ENCODE measurements at places on chromosomes 12 and 14.
A peak's percentile ranks its signal among the peaks of the same experiment; 100 is the strongest.

DNA sequence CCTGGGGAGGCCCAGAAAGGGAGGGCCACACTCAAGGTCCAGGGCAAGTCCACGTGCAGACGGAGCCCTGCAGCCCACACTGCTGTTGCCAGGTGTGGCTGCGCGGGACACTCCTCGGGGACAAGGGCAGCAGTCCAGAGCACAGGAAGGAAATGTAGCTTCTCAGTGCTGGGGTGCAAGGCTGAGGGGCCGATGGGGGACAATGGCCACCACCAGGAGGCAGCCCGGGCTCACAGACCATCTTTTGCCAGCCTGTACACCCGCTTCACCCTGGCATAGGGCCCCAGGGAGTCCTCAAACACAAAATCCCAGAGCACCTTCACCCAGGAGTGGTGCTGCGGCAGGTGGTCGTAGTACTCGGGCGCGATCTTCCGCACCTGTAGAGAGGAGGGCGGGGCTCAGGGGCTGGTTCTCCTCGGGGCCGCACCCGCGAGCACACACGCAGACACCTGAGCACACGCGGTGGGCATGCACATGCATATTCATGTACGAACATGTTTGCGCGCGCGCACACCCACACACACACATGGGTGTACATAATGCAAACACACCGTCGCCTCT is 12.8 kb downstream of the DEGS2 start:
- no peak for DNase-seq

DNA sequence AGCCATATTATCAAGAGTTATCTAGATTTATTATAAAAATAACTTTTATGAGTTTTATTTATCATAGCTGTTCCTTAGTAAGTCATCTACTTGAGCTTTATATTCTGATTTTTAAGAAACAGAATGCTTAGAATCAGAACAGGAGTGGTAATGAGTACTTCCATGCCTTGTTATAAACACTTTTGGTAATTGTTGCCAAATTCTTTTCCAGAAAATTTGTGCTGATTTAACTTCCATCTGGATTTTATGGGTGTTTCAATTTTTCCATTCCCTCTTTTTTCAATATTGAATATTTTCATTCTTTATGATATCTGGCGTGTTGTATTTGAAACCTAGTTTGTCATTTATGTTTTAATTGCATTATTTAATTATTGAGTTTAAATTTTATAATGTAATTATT is 131.2 kb downstream of the MSRB3 start:
- DNase-seq, result no peak

- no peak for DNase-seq
Observed at GRCh38 chr12:63313139-63313538, 162.1 kb upstream of the AVPR1A start.

DNA sequence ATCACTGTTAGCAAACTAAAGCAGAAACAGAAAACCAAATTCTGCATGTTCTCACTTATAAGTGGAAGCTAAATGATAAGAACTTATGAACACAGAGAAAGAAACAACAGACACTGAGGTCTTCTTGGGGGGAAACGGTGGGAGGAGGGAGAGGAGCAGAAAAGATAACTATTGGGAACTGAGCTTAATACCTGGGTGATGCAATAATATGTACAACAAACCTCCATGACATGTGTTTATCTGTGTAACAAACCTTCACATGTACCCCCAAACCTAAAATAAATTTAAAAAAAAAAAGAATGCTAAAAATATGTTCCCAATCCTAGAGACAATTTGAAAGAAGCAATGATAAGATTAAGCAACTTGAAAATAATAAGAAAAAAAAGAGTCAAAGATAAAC is 89.5 kb downstream of the SOX5 start:
- no peak for DNase-seq

DNA sequence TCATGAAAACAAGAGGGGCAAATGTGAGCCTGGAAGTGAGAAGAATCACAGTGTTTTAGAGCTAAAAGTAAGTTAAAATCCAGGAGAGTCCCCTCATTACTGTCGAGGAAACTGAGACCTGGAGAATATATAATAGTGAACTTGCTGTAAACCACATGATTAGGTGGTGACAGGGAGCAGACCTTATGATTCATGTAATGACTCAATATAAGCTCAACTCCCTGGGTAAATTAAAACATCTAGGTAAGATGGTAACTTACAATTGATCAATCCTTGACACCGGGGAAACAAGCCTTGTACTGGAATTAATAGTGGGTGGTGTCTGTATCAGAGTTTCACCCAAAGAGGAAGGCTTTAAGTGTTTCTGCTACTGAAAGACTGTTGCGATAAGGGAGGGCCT is 269.3 kb downstream of the SNAPC1 start:
- no peak for DNase-seq

GRCh38 chr14:77067632-77068516 is 30.2 kb upstream of the CIPC start:
- peak; percentile 17 for DNase-seq

GRCh38 chr14:58941629-58942028 is 246.8 kb upstream of the DAAM1 start:
- no peak for DNase-seq

- no peak for DNase-seq
Observed at GRCh38 chr12:62983594-62983993, 48.6 kb upstream of the PPM1H start.

DNA sequence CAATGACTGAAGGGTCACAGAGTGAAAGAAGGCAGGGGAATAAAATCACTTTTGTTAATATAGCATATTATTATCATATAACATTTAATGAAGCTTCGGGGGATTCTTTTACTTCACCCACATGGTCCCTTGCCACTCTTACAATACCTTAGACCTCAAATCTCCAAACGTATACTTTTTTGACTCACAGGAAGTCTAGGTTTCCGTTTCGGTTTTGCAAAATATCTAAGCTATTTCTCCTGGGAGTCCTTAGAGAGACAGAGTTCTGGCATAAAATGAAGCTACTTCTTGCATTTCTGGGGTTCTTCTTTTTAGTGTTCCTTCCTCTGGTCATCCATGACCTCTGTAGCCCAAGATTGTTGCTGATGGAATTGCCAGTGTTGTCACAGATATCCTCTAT is 590.5 kb upstream of the ATP2B1 start:
- DNase-seq, result no peak

GRCh38 chr12:48185181-48185919 is 1.9 kb downstream of the CCDC184 start:
- no peak for DNase-seq

- DNase-seq, result no peak
Observed at GRCh38 chr12:20268771-20269170, 99.6 kb upstream of the PDE3A start.

DNA sequence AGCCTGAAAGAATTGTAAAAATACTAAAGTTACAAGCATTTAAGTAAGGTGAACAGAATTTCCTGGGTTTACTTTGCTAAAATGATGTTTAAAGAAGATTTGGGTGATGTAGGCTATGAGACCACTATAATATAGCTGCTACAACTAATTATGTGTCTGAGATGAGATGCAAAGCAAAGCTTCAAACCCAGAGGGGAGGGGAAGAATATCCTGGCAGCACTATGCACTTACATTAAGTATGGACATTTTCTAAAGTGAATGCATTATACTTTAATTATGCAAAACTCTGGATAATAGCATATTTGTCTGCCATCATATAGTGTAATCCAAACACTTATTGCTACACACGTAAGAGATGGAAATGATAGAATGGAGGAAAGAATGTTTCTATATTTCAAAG is 1003.7 kb downstream of the GALC start:
- no peak for DNase-seq

- DNase-seq, result no peak
Observed at GRCh38 chr12:24102676-24103075, 153.2 kb upstream of the SOX5 start.

DNA sequence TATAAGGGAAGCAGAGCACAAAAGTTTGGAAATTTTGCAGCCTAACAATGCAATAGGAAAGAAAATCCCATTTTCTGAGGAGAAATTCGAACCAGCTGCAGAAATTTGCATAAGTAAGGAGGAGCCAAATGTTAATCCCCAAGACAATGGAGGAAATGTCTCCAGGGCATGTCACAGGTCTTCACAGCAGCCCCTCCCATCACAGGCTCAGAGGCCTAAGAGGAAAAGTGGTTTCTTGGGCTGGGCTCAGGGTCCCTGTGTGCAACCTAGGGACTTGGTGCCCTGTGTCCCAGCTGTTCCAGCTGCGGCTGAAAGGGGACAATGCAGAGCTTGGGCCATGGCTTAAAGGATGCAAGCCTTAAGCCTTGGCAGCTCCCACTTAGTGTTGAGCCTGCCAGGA is 190.0 kb downstream of the MDGA2 start:
- DNase-seq, result no peak

GRCh38 chr12:124916374-124917134 is 2.1 kb upstream of the UBC start:
- no peak for DNase-seq

DNA sequence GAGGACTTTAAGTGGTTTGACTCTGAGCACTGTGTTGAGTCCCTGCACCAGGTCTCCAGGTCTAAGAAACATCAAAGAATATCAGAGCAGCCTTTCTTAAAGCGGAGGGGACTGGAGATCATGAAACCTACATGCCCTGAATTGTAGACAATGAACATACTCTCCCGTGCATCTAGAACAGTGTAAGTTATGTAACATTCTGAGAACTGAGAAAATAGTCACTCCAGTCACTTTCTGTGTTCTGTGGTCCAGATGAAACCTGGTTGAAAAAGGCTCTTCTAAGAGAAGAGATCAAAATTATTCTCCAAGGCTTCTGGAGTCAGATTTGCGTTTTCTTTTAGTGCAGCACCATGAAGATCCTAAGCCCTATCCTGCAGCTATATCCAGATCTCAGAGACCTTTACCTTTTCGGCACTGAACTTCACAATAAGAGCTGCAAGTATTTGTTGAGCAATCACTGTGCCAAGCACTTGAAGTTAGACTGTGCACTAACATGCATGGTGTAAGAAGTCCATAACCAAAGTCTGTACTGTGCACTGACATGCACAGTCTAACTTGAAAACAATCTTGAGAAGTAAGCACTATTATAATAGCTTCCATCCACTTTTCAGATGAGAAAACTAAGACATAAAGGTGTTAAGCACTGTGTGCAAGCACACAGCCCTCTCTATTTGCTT is 65.6 kb upstream of the TMEM263 start:
- no peak for DNase-seq

GRCh38 chr14:98059106-98059505 is 1212.9 kb downstream of the BCL11B start:
- DNase-seq, result no peak

DNA sequence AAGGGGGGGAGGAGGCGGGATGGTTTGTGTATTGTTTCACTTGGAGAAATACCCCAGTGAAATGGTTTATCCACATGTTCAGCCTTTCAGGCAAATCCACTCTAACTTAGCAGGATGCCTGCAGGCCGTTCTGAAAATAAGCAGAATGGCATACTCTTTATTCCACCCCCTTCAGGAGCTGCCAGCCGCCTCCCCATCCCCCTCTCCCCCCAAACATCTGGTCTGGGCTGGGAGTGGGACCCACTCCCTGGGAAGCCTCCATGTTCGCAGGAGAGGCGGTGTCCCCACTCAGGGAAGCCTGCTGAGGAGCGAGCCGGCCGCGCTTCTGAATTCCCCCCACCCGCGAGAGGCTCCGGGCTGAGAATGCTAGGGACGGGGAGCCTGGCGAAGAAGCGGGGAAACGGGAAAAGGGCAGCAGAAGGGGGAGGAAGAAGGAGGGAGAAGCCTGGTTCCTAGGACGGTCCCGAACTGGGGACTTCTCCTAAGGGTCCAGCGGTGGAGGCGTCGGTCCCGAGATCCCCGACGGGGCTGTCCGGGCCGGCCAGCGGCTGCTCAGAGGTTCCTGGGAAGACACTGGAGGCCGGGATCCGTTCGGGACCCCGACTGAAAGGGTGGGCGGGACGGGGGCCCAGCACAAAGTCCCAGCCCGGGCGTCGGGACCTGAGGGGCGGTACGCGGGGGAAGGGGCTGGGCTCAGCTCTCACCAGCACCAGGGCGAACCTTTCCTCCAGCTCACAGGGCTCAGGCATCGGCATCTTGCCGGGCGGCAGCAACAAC is 666 bp downstream of the FMNL3 start:
- no peak for DNase-seq

GRCh38 chr12:33994857-33995808 is 27.2 kb upstream of the ALG10 start:
- no peak for DNase-seq

DNA sequence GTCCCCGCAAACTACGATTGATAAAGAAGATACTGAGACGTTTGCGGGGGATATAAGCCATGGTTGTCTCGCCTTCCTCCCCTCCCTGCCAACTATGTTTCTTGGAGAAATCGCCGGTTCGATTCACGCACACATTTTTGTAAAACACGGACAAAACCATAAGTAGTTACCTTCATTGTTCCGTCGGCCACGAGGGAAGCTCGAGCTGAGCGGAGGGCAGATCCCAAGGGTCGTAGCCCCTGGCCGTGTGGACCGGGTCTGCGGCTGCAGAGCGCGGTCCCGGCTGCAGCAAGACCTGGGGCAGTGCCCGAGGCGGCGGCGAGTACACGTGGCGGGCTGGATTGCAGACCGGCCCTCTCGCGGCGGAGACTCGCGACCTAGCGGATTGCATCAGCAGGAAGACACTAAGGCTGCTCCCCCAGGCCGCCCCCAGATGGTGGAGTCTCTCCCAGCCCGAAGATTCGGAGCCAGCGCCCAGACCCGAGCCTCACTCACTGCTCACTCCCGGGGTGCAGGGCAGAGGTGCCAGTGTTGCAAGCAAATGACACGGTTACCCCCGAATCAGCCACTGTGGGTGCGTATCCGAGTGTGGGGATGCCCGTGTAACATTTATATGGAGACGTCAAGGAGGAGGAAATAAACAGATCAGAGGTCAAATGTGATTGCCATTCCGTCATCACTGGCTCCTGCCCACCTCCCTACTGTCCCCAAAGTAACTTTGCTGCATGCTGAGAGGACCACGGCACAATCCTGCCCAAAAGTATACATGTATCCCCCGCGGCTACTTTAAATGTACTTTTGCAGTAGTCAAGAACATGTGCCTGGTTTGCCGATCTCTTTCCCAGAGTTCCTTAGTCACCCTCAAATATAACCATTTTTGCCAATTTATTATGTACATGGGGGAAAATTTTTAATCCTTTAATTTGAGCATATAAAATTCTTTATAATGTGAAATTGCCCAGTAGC is at the start of gene BCAT1:
Gene BCAT1 (minus strand): TSS at position 345 of the 966 bp plus-strand sequence. CDS start 169 bp downstream, at position 176.
- DNase-seq, result no peak

GRCh38 chr14:54083549-54084239 is 127.1 kb upstream of the BMP4 start:
- DNase-seq, result no peak

GRCh38 chr12:102562836-102563425 is 82.6 kb upstream of the IGF1 start:
- no peak for DNase-seq
